Smooth muscle cell of the coronary artery (primary cell): ENCODE measurements at places on chromosomes 12 and 14. TPM values are rescaled to one million over a fixed set of nuclear protein-coding genes. Genes with fewer than 3 reads are reported as not detected.

Gene SMIM41
- 0.12 and 0.15 TPM in 2 replicates for total RNA-seq

Gene RNU7-1
- not detected in 2 replicates for total RNA-seq

Gene BCL2L2
- total RNA-seq: 16.4 and 17.8 TPM in 2 replicates

Gene TMEM229B
- 0.15 and 1.9 TPM in 2 replicates for total RNA-seq

Gene ASIC1
- 1.7 and 5.9 TPM in 2 replicates for total RNA-seq

Gene PPP1R1A
- total RNA-seq: not detected in 2 replicates

Gene SLC17A8
- total RNA-seq: not detected in 2 replicates

Gene PRKCH
- total RNA-seq: 1.8 and 11.7 TPM in 2 replicates

Gene IL23A
- total RNA-seq: not detected in 2 replicates

Gene RNASE7
- total RNA-seq: not detected in 2 replicates

Gene KRT6C
- total RNA-seq: not detected in 2 replicates

Gene TCL1B
- not detected in 2 replicates for total RNA-seq

Gene BIN2
- not detected in 2 replicates for total RNA-seq

Gene EP400
- total RNA-seq: 5.3 and 6.2 TPM in 2 replicates

Gene NDUFA9
- total RNA-seq: 53.5 and 89.4 TPM in 2 replicates

Gene RERG
- total RNA-seq: 0.08 TPM in 1 of 2 replicates, not detected in the other

Gene TRHDE
- total RNA-seq: 0.38 TPM in 1 of 2 replicates, not detected in the other

Gene CIROP
- total RNA-seq: 0.12 TPM in 1 of 2 replicates, not detected in the other

Gene NR4A1
- 1.8 and 4.0 TPM in 2 replicates for total RNA-seq

Gene KRT7
- 5.4 and 533 TPM in 2 replicates for total RNA-seq

Gene SYCP3
- total RNA-seq: 0.08 and 0.12 TPM in 2 replicates

Gene NTS
- total RNA-seq: not detected in 2 replicates

Gene SERPINA9
- not detected in 2 replicates for total RNA-seq

Gene ASPG
- not detected in 2 replicates for total RNA-seq
